Airway epithelial cell (primary cell): ENCODE measurements at places on chromosomes 7 and 10. TPM values are rescaled to one million over a fixed set of nuclear protein-coding genes. Genes with fewer than 3 reads are reported as not detected.

Gene DLX6
- total RNA-seq, result not detected in 2 replicates

Gene AGMO
- total RNA-seq, result 0.93 and 1.2 TPM in 2 replicates

Gene FAM237B
- not detected in 2 replicates for total RNA-seq

Gene NME8
- total RNA-seq, result 0.07 TPM in 1 of 2 replicates, not detected in the other

Gene RBM28
- total RNA-seq, result 23.7 and 35.3 TPM in 2 replicates

Gene ASB10
- not detected in 2 replicates for total RNA-seq

Gene CDK14
- total RNA-seq, result 5.5 and 5.7 TPM in 2 replicates

Gene PDZD7
- total RNA-seq, result 0.88 and 1.2 TPM in 2 replicates

Gene TMEM270
- total RNA-seq, result not detected in 2 replicates

Gene MLXIPL
- 0.07 and 0.09 TPM in 2 replicates for total RNA-seq
